ENCODE measurements at places on chromosomes 1 and 21.

DNA sequence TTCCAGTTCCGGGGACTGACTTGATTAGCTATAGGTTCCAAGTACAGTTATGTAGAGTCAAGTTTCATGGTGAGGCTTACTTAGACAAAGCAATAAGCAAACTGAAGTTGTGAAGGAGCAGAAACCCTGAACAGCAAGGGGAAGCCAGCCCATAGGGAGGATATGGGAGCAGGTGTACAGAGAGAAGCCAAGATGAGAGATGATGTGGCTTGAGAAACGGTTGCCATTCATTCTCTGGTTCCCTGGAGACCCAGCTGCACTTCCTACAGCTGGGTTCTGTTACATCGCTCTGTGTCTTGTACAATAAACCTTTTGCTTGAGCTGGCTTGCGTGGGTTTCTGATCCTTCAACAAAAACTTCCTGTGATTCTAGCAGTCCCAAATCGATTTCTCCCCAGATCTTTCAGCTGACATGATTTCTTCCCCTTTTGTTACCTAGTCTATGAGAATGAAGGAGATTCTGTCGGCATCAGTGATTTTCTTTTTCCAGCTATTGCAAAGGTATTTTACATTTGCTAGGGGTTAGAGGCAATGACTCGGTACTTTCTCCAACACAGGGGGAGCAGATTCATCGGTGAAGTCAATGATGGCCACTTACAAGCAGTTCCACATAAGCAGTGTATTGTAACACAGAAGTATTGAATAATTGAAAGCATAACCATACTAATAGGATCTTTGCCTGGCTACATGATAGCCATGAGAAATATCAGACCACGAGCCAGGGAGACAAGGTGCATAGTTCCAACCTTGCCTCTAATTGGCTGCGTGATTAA, 67.3 kb downstream of the URB2 start:
- DNase-seq = no peak

DNA sequence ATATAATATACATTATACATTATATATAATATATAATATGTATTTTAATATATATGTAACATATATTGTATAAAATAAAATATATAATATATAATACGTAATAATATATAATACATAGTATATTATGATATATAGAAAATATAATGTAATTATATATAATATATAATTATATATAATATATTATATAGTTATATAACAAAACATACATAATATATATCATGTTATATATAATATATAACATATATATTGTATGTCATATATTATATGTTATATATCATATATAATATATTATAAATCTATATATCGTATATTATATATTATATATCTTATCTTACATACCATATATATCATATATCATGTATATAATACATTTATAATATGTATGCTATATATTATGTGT, 248.2 kb upstream of the TPTE start:
- DNase-seq = no peak

GRCh38 chr1:66294707-66295370, 239.1 kb upstream of the SGIP1 start:
- no peak for DNase-seq

DNA sequence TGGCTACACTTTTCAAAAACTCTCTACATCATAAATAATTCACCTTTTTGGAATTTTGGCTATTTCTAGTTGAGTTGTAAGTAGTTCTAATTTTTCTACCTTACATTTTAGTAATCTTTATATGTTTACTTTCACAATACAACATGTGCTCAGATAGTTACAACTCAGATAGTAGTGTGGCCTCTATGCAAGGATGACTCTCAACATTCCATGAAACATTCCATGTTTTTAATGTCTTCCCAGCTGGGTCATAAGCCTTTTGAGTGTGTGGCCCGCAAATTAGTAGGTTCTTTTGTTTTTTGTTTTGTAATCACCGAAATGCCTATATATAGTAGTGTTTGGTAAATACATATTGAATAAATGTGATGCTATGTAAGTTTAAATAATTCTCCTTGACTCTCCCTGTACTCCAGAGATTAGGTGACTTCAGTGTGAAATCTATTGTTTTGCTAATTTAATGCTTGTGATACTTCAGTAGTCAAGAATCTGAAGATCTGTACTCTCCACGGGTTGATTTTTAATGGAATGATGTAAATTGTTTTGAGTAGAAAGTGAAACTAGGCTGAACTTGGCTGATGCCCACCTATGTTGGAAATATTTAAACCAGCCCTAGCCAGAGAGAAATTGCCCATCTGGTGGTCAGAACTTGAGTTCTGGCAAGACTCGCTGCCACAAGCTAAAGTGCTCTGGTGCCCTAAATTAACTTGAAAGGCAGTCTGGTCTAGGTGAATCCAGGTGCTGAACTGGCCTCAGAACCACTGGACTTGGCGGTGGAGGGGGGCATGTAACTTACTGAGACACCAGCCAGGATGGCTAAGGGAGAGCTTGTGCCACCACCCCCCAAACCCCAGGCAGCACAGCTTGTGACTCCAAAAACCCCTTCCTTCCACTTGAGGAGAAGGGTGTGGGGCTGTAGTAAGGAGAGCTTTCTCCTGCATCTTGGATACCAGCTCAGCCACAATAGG, 165.6 kb downstream of the USP25 start:
- DNase-seq = no peak

GRCh38 chr1:206633708-206634121, 1.6 kb upstream of the DYRK3 start:
- no peak for DNase-seq

- no peak for DNase-seq
Observed at GRCh38 chr1:150162582-150162861, 12.8 kb downstream of the PLEKHO1 start.

DNA sequence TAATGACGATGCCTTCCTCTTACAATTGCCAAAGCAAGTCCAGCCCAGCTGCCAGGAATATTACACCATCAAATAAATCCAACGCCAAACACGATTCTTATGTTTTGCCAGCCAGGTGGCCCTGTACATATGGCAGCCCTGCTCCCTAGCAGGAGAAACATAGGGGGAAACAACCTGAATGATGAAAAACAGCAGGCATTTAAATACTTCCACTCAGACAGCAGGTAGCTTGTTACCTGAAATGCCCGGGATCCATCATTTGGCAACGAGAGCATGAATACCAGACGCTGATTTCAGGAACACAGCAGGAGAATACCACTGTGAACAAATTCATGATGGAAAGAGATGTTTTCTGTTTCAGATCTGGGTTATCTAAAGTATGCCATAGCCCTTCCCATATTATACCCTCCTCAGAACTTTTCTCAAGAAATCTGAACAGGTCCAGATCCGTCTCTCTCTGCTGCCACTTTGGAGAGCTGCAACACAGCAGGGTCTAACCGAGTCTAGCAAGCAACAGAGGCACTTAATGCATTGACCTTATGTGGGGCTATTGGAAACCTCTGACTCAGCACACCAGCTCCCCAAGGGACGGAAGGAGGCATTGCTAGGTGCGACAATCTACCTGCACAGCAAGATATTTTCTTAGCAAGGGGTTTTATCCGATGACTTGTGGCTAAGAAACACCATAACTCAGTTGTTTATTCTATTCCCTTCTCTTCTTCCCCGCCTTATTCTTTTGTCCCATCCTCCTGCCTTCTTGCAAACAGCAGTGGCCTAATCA, 166.3 kb downstream of the BARHL2 start:
- no peak for DNase-seq

DNA sequence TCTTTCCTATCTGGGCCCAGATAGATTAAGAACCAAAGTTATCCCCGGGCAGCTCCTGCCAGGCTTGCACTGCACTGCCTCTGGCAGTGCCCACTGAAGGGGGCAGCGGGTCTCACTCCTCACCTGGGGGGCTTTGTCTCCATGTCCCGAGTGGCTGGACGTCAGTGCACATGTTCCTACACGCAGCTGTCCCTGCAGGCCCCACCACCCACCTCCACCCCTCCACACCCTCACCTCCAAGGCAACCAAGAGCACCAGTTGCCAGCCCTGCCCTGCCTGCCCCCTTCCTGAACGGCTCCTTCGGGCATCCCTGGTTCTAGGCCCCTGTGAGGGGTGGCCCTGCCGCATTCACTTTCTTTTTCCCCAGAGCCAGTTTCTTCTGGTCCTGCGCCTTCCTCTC, 147.2 kb downstream of the PEX14 start:
- DNase-seq = no peak

- DNase-seq = no peak
Observed at GRCh38 chr21:44382536-44382935, 29.1 kb downstream of the TRPM2 start.

DNA sequence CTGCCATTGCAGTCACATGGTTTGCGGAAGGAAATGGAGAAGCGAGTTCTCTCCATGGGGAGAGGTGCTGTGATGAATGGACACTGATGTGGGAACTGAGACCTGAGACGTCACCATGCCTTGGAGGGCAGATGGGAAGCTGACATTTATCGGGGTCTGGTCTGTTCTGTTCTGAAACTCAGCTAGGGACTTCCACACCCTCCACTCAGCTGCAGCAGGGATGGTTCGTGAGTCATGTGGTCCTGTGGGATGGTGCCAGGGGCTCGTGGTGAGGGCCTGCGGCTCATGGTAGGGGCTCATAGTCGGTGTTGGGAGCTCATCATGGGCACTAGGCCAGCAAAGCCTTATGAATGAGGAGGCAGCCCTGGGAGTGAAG, 6.1 kb downstream of the GPR137B start:
- DNase-seq = no peak

DNA sequence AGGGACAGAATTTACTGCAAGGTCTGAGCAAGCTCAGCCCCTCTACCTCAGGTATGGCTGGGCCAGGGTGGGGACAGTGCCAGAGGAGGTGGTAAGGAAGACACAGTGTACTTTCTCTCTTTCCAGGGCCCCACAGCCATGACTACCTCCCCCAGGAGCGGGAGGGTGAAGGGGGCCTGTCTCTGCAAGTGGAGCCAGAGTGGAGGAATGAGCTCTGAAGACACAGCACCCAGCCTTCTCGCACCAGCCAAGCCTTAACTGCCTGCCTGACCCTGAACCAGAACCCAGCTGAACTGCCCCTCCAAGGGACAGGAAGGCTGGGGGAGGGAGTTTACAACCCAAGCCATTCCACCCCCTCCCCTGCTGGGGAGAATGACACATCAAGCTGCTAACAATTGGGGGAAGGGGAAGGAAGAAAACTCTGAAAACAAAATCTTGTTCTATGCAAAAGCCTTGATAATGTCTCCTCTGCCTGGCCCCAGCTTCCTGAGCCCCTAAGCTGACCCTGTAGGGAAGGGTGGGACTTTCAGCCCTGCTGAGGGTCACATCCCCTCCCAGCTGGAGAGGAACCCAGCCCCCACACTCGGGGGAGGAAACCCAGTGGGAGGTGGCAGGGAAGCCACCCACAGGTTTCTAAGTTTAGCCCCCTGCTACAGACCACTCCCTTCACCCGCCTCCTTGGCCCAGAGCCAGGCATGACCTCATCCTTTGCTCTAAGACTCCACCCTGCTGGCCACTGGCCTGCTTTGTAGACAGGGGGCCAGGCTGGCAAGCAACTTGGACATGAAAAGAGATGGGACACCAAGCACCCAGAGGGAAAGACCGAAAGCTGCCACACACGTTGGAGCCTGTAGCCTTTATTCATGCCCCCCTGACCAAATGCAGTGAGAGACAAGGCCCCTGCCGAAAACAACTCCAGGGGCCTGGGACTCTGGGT, 6.4 kb downstream of the RHOC start:
- peak; percentile 53 for DNase-seq

GRCh38 chr21:17783481-17784179, 35.5 kb downstream of the C21orf91 start:
- no peak for DNase-seq

- DNase-seq = no peak
Observed at GRCh38 chr1:234934611-234935033, 194.0 kb downstream of the TOMM20 start.

GRCh38 chr1:165174491-165174890, 182.0 kb downstream of the LMX1A start:
- no peak for DNase-seq

GRCh38 chr1:229114315-229114714, 156.6 kb upstream of the RAB4A start:
- DNase-seq = no peak

DNA sequence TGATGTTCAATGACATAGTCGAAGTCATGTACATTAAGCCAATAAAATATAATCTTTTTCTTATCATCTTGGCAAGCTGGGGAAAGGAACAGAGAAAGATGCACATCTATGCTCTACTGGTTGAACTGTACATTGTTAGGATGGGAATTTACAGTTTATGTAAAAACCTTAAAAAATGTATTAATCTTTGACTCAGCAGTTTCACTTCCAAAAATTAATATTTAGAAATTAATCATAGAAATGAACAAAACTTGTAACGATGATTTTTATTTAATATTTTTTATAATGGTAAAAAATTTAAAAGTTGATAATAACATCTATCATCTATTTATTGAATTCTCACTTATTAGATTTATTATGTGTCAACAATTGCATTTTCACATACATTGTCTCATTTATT, 5.7 kb upstream of the C1orf141 start:
- no peak for DNase-seq

DNA sequence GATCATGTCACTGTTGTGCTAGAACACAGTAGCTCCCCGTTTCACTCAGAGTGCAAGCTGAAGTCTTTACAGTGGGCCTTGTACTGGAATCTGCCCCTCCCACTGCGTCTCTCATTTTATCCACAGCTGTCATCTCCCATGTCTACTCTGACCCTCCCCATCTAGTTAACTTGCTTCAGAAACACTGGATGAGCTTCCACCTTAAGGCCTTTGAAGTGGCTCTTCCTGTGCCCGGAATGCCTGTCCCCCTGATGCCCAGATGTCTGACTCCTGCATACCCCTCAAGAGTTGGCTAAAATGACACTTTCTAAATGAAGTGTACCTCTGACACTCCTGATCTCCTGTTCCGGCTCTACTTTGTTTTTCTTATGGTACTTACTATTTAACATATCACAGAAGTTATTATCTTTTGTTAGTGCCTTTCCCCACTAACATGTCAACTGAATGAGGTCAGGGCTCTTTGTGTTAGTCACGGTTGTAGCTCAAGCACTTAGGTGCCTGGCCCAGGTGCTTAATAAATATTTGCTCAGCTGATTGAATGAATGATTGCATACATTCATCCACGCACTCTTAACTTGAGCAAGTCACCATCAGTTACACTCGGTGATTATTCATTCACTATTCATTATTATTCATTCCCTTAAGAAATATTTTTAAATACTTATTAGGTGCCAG, 13.3 kb downstream of the ARV1 start:
- no peak for DNase-seq

GRCh38 chr1:92168657-92169056, 49.1 kb upstream of the C1orf146 start:
- no peak for DNase-seq

GRCh38 chr1:24150234-24151174, 7.6 kb upstream of the IL22RA1 start:
- peak; percentile 72 for DNase-seq
